ENCODE measurements at places on chromosomes 7 and 10.

GRCh38 chr7:5222841-5223411 lies 32.9 kb downstream of the WIPI2 start:
- no peak for DNase-seq

DNA sequence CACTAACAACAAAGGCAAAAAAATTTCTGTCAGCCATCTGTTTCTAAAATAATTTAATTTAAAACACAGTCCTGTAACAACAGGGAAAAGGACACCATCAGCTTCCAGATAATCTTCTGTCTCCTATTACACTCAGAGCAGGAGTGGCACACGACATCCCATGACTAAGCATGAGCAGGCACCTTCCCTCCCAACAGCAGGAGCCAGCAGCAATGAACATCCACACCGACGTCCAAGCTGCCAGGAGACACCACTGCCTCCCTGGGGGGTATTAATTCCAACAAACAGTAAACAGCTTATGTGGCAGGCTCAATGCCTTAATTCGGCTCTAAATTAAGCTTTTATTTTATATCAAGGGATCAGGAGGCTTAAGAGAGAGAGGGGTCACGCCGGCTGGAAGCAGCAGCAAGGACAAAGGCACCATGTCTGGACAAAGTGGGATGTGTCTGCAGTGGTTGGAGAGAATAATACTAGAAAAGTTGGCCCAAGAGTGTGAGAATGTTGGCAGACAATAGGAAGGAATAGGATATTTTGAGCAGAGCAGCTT lies 45.7 kb downstream of the KIAA1549 start:
- no peak for DNase-seq

- DNase-seq, result no peak
Measured at GRCh38 chr10:110546077-110546476, 21.4 kb upstream of the SMC3 start.

GRCh38 chr7:2616387-2617324 lies 15.1 kb upstream of the TTYH3 start:
- no peak for DNase-seq

DNA sequence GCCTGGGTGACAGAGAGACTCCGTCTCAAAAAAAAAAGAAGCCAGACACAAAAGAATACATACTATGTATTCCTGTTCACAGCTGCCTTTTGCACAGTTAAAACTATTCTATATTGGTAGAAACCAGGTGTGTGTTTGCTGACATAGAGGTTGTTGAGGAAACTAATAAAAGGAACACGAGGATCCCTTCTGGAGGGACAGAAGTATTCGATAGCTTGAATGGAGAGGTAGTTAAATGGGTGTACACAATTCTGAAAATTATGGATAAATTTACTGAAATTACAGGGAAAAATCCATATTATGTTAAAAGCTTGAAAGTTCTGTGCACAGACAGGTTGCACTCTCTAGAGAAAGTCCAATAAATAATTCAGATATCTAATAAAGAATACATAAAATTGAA lies 71.5 kb downstream of the CUBN start:
- DNase-seq, result no peak

DNA sequence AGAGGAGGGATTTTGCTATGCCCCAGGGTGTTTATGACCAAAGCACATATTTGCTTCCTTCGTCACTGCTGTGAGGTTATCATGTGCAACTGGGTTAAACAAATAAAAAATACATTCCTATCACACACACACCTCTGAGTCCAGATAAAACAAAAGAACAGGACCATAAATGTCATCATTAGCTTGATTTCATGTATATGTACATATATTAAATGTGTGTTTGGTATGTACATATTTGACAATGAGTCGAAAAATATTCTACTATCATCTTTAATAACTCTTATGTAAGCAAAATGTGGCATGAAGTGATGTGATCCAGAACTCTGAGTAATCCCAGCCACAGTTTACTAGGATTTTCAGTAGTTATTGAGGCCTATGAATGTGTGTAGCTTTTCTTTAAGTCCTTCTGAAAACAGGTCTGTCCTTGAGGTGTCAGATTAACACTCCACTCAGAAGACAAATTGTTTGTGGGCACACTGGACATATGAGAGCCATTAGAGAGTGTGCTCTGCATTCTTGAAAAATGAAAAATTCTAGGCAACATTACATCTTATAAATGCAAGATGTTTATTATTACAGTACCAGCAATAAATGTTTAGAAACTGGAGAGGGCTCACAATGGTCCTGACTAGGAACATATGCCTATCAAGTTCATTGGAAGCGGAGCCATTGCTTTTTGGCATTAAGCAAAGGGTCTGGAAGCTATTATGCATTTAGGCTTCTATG lies 335.1 kb upstream of the SEMA3A start:
- no peak for DNase-seq

- DNase-seq, result no peak
Measured at GRCh38 chr7:50342616-50343114, 38.1 kb downstream of the IKZF1 start.

- DNase-seq, result no peak
Measured at GRCh38 chr10:95414016-95414830, 123.4 kb upstream of the PDLIM1 start.

GRCh38 chr10:124624466-124624865 lies 119.7 kb downstream of the FAM53B start:
- no peak for DNase-seq

DNA sequence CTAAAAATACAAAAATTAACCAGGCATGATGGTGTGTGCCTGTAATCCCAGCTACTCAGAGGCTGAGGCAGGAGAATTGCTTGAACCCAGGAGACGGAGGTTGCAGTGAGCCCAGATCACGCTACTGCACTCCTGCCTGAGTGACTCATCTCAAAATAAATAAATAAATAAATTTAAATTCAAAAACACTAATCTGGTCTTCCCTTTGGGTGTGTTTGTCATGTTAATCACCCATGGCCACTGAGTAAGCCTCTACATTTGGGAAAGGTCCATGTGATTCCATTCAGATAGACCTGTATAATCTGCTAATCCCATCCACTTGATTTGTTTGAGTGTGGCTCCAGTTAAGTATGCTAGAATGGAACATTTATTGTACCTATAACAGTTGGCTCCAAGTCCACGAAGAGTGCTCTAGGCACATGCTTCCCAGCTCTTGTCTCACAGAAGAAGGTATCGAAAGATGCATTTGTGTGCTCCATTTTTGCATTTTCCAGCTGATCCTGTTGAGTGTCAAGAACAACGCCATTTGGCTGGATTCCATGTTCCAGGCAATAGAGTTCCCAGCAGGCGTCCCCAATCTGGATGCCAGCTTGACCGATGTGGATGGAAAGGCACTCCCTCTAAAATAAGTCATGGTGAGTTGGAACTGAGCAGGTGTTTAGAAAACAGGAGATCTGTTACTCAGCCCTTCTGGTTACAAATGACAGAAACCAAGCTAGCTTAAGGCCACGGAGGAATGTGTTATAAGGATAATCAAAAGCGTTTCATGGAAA lies 4.0 kb downstream of the TUBAL3 start:
- DNase-seq, result no peak

DNA sequence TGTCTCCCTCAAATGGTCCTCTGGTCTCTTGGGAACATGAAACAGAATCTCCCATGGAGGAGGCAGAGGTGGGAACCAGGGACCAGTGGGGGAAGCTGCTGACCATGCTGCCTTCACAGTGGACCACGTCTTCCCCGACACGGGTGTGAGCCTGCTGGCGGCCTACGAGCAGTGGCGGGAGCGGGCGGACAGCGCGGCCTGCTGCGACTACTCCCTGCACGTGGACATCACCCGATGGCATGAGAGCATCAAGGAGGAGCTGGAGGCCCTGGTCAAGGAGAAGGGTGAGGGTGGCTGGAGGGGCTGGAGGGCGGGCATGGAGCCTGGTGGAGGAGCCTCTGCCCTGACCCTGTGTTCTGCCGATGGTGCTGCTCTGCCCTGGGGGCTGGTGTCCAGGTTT lies 8.0 kb downstream of the DPYSL4 start:
- no peak for DNase-seq

DNA sequence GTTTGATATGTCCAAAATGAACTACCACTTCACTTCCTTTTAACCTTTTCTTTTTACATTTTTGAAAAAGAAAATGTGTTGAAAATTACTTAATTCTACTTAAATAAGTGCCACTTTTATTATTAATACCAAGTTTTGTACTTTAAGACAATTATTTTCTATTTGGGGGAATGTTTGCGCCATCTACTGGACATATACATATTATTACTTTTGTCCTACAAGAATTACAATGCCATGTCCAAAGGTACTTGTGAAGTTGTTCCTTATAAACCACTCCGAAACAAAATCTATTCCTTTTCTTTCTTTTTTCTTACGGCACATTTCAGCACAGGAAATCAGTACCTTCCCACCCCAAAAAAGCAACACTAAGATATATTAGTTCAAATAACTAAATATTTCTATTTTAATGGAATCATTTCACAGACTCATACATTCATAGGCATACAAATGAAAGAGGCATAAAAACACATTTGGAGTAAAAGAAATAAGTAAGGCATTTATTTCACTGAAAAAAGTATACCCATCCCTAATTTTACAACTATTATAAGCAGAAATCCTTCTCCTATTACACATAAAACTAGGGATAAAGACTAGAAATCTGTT lies 169.9 kb downstream of the RNF133 start:
- no peak for DNase-seq

DNA sequence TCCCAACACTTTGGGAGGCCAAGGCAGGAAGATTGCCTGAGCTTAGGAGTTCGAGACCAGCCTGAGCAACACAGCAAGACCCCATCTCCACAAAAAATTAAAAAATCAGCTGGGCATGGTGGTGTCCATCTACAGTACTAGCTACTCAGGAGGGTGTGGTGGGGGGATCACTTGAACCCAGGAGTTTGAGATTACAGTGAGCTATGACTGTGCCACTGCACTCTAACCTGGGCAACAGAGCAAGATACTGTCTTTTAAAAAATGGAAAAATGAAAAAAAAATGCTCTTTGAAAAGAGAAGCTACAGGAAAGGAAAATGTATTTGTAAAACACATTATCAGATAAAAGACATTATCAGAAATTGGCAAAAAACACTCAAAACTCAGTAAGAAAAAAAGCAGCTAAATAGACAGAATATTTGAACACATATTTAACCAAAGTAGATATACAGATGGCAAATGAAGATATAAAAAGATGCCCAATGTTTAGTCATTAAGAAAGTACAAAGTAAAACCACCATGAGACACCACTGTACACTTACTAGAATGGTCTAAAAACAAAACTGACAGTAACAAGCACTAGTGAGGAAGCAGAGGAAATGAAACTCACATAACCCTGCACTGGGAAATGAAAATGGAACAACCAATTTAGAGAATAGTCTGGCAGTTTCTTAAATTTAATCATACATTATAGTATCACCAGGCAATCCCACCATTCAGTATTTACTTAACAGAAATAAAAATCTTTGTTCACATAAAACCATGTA lies 40.5 kb downstream of the NRBF2 start:
- DNase-seq, result peak; percentile 14

DNA sequence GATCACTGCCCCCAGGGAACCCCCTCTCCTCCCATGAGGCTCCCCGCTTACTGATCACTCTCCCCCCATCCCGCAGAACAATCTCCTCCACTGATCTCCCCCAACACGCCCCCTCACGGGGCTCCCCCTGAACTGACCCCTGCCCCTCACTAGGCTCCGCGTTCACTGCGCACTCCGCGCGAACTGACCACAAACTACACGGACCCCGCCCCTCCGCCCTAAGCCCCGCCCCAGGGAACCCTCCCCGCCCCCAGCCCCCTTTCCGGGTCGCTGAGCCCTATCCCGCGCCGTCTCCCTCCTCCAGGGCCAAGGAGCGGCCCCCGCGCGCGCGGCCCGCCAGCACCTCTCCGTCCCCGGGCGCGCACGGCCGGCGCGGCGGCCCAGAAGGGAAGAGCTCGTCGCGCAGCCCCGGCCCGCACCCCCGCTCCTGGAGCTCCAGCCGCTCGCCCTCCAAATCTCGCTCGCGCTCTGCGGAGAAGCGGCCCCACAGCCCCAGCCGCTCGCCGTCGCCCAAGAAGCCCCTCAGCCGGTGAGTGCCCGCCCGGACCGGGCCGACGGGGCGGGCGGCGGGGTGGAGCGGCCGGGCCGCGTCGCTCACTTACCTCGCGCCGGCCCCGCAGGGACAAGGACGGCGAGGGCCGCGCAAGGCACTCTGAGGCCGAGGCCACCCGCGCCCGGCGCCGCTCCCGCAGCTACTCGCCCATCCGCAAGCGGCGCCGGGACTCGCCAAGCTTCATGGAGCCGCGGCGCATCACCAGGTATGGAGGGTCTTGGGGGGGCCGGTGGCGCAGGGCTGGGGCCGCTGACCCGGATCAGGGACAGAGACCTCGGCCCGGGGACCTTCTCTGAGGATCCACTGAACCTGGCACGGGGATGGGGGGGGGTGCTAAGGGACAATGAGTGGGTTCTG lies 19.9 kb upstream of the HSPB1 start:
- DNase-seq, result no peak

- DNase-seq, result no peak
Measured at GRCh38 chr10:129977794-129978193, 13.7 kb upstream of the EBF3 start.

GRCh38 chr7:107023522-107024151 lies 20.9 kb upstream of the PRKAR2B start:
- no peak for DNase-seq

- no peak for DNase-seq
Measured at GRCh38 chr10:97124211-97124610, 61.5 kb downstream of the SLIT1 start.

DNA sequence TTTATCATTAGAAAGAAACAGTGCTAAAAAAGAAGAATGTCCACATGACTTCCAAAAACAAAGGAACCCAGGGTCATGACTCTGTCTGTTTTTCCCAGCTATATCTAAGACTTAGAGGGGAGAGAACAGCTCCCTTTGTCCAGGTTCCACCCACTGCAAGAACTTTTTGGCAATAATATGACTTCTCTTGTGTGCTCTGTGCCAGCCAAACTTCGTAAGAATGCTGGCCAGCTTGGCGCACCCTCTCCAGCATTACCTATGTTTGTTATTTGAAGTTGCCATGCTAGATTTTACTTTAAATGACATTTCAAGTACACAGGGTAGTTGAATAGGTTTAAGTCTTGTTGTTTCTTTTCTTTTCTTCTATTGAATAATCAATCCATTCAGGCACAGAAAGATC lies 371.4 kb downstream of the KCNMA1 start:
- DNase-seq, result no peak

DNA sequence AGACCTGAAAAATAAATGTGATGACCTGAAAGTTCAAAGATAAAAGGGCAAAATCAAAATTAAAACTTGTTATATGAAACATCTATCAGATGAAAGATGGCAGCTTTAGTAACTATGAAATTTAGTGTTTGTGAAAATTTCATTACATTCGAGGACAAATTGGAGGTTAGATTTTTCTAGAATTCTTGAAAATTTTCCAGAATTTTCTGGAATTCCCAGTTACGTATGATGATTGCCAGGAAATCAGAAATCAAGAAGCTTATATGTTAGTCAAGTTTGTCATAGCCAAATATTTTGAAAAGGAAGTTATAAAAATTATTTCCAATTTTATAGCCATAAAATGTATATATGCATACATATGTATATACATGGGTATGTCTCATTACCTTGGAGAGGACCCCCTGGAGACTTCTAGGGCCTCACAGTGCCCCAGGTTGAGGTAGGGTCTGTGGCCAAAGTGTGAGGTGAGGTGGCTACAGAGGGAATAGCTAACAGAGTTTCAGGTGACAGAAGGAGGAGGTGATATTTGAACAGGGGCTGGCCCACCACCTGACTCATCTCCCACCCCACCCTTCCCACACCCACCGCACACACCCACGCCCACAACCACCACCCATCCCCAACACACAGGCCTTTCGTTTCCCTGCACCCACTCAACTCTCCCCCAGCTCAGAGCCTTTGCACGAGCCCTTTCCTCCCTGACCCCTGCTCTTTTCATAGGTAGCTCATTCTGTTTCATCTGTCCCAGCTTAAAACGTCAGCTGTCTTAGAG lies 21.5 kb downstream of the C10orf105 start:
- DNase-seq, result peak; percentile 61

GRCh38 chr10:127318396-127318795 lies 122.0 kb upstream of the INSYN2A start:
- DNase-seq, result no peak

Measured in CD4-positive, alpha-beta T cell treated with Interleukin-15 for 4 hours (primary cell).